ENCODE measurements at places on chromosomes 2 and 18.

- no peak for DNase-seq
Observed at GRCh38 chr2:226911932-226912331, 76.1 kb downstream of the RHBDD1 start.

DNA sequence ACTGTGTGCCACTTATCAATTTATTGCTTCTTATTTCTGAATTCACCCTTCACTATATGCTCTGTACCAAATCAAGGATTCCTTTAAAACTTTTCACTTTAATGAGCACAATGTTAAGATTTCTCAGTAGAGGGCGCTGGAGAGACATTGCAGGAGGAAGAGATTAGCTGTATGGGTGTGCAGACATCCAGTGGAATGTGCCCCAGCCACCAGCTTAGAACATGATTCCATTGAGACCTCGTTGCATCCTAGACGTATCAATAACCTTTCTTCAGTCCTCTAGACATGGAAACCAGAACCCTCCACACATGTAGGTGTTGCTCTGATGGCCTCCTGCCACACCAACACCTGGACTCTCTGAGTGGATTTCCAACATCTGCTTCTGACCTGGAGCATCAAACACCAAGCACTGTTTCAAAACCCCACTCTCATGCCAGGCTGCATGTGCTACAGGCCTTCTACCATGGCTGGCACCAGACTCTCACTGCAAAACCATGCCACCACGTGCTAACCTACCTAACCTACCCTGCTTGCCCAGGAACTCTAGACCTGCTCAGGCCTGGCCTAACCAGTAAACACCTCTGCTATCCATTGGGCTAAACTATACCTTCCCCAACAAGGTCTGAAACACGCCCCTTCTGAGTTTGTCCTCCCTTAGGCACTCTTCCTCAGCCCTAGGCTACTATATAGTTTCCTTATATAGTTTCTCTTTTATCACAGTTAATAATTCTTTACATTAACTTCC is 633.2 kb upstream of the PKDCC start:
- no peak for DNase-seq

DNA sequence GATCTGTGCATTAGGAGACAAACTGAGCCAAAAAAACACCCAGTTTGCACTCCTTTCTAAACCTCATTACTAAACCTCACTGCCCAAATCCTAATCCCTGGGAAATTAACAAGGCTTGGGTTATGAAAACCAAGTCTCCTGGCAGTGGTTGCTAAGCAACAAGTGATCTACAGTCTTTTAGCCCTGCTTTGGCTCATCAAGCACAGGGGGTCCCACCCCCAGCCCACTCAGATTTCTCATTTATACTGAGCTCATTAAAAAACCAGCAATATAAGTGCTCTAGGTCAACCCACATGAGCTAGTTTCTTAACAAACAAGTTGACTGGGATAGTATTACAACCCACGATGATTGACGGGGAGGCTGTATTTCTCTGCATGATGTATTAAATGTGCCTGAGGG is 18.4 kb downstream of the DNER start:
- DNase-seq, result no peak

GRCh38 chr2:102238039-102238756 is 51.4 kb downstream of the IL1RL2 start:
- DNase-seq, result no peak

GRCh38 chr2:238382381-238382781 is 44.3 kb upstream of the ASB1 start:
- no peak for DNase-seq

DNA sequence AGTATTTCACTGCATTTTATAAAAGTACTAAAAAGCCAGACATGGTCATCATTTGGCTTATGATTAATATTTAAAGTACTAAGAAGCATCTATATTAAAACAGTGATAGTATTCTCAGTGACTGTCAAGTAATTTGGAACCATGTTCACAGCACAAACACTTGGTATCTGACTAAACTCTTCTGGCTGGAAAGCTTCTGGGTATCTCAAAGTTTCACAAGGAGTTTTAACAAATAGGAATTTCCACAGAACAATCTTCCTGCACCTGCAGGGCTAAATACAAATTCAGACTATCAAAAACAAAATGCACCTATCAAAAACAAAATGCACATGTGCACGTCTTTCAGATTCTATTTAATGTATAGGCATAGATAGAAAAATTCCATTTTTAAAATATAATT is 158.8 kb downstream of the L3MBTL4 start:
- DNase-seq, result no peak

DNA sequence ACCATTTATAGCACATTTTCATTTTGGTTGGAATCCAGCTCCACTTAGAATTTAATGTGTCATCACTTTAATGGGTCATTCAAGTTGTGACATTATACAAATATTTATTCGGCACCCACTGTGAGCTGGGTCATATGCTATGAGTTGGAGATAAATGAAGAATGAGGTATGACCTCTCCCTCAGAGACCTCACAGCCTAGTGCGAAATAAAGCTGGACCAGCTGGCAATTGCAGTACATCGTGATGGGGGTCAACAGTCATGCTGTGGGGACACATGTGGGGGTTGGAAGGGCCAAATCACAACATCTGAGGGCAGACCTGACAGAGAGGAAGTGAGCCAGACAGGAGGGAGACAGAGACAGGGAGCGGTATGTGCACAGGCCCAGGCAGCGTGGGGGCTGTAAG is 175.4 kb downstream of the MAIP1 start:
- DNase-seq, result no peak

DNA sequence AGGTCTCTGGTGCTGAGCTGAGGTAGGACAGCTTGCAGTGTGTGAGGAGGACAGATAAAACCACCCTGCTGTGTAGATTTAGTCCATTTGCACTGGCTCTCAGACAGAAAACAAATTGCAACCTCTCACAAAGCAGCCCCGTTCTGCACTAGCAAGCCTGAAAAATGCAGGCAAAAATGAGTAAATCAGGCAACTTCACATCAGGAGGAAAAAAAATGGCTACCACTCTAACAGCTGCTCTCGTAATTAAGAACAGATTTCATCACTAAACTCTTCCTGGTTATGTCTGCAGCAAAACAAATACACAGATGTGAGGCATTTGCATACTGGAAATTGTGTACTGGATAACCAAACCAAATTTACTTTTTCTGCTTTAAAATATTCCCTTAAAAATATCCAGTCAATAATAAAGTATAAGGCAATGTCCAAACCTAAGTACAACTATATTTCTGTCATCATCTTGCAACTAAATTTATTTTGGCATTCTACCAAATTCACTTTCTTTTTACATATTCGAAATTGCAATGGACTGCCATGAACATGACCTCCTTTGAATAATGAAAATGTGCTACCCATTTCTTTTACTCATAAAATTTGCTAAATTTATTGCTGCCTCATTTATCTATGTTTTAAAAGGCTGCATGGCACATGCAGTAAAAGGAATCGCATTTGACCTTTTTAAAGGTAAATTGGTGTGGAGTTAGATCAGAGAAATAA is 157.4 kb downstream of the AFF3 start:
- DNase-seq, result no peak

- DNase-seq, result no peak
Observed at GRCh38 chr2:45177870-45178269, 168.6 kb upstream of the SIX2 start.

- no peak for DNase-seq
Observed at GRCh38 chr2:83191316-83191715, 1267.8 kb downstream of the SUCLG1 start.

GRCh38 chr2:146385031-146385430 is 1459.8 kb upstream of the ACVR2A start:
- no peak for DNase-seq

DNA sequence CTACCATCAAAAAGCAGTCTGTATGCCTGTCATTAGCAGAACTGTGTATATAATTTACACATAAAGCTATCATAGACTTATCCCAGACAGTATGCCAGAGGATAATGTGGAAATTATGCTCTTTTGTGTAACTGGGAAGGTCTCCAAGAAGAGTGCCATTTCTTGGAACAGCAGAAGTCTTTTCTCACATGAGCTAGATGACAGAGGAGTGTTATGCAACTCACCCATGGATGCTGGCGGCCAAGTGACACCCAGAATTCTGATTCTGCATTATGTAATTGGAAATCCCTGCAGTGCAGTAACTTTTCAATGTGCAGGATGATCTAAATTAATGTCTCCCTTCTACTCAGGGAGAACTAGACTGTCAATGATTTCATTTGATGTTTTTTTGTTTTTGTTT is 160.0 kb downstream of the UBE2E3 start:
- DNase-seq, result no peak

GRCh38 chr2:46009772-46010171 is 287.4 kb upstream of the EPAS1 start:
- DNase-seq, result no peak

DNA sequence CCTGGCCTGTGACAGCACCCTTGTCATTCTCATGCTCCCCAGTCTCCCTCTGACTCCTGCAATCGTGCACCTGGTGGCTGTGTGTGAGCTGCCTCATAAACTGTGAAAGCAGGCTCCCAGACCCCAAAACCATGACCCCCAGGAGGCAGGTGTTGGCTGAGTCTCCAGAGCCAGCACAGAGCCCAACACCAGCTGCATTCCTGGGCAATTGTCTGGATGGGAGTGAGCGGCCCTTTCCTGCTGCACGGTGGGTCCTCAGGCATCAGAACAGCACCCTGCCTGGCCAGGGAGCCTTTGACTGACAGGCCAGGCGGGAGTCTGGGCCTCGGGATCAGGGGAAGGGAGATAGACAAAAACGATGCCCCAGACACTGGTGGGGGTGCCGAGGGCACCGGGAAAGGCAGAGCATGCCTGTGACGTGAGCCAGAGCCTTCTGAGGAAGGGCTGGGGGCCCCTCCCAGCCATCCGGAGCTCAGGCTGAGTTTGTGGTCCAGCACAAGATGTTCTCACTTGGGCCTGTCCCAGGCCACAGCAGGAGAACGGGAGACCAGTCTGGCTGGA is 135.1 kb upstream of the GPC1 start:
- no peak for DNase-seq

- DNase-seq, result no peak
Observed at GRCh38 chr2:9250498-9251153, 44.0 kb downstream of the ASAP2 start.

GRCh38 chr2:112819081-112819480 is 17.5 kb downstream of the IL1B start:
- no peak for DNase-seq

- DNase-seq, result no peak
Observed at GRCh38 chr2:16127276-16127940, 187.1 kb downstream of the MYCN start.

DNA sequence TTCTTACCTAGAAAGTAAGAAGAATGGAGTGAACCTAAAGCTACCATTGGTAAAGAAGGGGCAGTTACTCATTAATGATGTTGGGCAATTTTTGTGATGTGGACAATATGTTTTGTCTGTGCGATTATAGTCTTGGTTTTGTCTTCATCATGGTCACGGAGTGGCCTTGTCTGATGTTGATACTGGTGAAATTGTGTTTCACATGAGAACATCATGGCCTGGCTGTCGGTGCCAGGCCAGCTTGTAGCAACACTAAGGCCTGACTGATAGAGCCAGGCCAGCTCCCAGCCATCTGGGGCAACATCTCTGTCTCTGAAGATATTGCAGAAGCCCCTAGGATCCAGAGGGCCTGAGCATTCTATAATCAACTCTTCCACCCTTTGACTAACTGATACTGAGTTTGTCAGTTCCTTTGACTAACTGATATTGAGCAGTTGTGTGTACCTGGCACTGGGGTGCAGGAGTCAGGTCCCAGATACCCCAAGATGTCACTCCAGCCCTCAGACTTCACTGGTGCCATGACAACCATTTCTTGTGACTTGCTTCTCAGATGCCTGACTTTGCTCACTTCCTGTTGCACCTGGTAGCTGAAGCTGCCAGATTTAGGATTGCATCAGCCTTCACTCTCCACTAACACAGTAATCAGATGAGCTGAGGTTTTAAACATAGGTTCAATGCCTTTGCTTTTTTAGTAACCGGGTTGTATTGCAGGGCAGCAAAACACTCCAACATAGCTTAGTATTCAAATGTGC is 62.5 kb downstream of the RPIA start:
- DNase-seq, result no peak

DNA sequence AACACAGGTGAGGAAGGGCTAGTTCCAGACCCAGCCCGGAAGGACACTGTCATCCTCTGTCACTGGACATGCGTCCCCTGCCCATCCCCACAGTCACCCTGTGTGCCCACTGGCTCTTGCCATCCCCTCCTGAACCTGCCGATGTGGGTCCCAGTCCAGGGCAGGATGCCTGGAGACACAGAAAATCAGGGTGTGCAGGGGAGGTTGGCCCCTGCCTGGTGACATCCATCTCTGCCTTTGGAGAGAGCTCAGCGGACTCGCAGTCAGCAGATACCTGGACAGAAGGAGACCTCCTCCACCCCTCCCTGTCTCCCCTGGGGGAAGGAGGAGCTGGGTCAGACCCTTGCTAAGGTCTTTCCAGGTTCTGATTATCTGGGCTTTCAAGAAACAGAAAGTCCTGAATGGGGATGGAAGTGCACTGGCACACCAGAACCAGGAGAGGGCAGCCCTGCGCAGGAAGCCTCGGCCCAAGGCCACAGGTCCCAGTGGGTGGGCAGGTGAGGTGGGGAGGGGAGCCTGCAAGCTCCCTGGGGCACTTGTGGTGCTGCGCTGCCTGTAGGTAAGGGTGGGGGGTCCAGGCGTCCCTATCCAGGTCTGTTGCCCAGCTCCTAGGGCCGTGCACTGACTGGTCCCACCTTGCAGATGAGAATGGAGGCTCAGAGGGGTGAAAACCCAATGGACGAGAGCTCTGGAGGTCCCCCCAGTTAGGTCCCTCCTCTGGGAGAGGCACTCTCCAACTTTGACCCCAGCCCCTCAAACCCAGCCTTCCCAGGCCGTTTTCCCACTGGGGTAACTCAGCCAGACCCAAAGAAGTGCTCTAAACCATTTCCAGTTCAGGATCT is 9.7 kb upstream of the OTOS start:
- no peak for DNase-seq

GRCh38 chr18:57439609-57439968 is 4.4 kb downstream of the ONECUT2 start:
- no peak for DNase-seq

GRCh38 chr18:34297287-34297686 is 72.6 kb upstream of the NOL4 start:
- no peak for DNase-seq

DNA sequence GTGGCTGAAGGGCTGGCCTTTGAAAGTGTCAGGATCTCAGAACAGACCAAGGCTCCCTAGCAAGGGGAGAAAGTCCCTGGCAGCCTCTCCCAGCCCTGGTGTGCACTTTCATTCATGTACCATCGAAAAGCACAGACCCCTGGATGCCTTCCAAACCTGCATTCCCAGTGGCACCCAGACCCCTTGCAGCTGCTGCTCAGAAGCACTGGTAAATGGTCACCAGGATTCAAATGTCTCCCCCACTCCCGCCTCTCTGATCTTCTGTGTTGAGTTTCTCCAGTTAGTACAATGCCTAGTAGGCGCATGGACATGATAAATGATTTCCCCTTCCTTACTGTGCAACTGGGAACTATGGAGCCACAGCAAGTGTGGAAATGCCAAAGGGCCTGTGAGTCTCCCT is 180.0 kb downstream of the GLI2 start:
- DNase-seq, result no peak

DNA sequence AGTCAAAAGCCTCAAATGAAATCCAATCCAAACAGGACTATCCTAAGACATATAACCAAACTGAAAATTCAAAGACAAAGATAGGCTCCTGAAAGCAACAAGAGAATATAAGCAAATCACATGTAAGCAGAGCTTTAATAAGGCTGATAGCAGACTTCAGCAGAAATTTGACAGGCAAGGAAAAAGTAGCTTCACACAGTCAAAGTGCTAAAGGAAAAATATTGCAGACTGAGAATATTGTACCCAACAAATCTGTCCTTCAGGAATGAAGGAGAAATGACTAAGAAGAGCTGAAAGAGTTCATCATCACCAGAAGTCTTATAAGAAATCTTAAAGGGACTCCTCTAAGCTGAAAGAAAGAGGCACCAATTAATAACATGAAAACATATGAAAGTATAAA is 150.0 kb downstream of the EVA1A start:
- DNase-seq, result no peak

Measured in stimulated activated CD4-positive, alpha-beta T cell treated with anti-CD3 and anti-CD28 coated beads, Interleukin-15, amount 100 ng/mL, for 1 hour (primary cell).